Activated naive CD4-positive, alpha-beta T cell treated with anti-CD3 and anti-CD28 coated beads, Interleukin-2, amount 50 U/mL, for 72 hours (primary cell): ENCODE measurements at places on chromosomes 12 and 14.

- no peak for DNase-seq
Observed at GRCh38 chr14:104576970-104577332, 2.6 kb upstream of the C14orf180 start.

DNA sequence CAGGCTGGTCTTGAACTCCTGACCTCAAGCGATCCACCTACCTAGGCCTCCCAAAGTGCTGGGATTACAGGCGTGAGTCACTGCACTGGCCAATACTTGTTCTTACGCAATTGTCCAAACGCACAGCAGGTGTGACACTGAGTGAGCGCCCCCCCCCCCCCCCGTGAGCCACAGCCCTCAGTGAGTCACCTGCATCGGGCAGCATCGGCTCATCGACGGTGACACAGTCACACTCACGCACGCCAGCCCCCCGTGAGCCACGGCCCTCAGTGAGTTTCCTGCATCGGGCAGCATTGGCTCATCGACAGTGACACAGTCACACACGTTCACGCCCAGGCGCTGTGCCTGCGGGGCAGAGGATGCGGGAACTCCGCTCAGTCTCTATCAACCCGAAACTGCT lies 42.5 kb downstream of the GALNT9 start:
- no peak for DNase-seq

DNA sequence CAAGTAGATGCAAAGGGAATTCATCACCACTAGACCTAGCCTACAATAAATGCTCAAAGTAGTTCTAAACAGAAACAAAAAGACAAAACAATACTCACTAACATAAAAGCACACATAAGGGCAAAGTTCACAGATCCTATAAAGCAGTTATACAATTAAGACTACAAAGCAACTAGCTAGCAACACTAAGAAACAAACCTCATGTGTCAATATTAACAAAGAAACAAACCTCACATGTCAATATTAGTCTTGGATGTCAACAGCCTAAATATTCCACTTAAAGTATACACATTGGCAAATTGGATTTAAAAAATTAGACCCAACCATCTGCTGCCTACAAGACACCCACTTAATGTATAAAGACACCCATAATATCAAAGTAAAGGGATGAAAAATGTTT lies 152.7 kb downstream of the KCNK10 start:
- DNase-seq: no peak

DNA sequence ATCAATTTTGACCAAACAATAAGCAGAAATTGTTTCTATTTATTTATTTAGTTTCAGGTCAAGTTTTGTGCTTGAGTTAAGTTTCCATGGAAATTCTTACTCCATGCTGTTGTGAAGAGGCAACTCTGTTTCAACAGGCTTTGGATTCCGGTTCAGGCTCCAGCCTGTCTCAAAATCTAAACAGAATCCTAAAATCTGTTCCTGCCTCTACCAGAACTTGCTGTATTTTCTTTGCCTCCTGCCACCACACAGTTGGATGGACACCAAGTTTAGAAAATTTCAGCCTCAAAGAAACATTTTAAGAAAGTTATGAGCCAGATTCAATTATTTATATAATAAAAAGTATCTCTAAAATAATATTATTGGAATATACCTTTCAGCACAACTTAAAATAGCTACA lies 330.9 kb downstream of the FOXG1 start:
- no peak for DNase-seq

DNA sequence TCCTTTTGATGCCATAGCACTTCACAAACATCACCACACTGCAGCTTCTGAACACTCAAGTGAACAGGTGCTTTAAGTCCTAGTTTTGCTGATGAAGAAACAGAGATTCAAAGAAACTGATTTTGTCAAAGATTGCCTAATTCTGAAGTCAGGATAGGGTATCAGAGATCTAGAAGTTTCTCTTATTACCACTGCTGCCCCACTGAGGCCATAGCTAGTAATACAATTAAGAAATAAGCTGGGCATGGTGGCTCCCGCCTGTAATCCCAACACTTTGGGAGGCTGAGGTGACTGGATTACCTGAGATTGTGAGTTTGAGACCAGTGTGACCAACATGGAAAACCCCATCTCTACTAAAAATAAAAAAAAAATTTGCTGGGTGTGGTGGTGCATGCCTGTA lies 458.3 kb upstream of the SEL1L start:
- no peak for DNase-seq

DNA sequence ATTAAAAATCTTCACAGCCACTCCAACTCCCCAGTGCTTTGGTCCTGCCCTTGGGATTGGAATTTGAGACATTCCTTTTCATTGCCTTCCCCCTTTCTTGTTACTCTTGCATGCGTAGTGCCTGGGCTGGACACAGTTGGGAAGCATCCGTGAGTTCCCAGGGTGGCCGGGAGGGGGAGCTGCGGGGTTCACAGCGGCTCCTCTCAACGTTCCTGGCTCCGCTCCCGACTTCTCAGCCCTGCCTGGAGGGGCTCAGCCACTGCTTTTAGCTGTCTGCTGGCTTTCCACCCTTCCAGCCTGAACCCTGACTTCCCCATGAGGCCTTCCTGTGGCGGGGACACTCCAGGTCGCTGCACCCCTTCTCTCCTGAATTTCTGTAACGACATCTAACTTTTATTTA lies 3.2 kb downstream of the TEX52 start:
- DNase-seq: peak; percentile 64
